Right hindlimb (tissue), 1 donor: ENCODE measurements at places on chromosomes 7 and 10.

GRCh38 chr7:69430384-69431021, 167.8 kb upstream of the AUTS2 start:
- DNase-seq: peak; percentile 76

- DNase-seq: no peak
Observed at GRCh38 chr10:26728957-26729356, 31.5 kb downstream of the PDSS1 start.

DNA sequence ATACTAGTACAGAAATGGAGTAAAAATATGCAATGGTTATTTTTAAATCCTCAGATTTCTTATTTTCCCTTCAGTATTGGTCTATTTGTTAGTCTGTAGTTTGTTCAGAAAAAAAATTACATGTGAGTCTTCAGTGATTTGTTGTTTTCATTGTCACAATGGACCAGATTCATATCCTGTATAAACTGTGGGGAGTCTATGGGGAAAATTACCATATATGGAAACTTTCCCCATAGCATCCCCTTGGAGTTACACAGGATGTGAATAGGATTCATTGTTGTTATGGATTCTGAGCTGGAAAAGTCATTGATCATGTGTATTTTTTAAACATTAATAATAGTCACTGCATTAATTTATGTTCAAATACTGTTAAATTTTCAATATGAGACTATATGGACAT, 72.6 kb downstream of the ST7 start:
- DNase-seq: no peak

- DNase-seq: no peak
Observed at GRCh38 chr10:10923029-10923651, 94.5 kb upstream of the CELF2 start.
